A673 (cell line): ENCODE measurements at places on chromosomes 16 and 17. TPM values are rescaled to one million over a fixed set of nuclear protein-coding genes. Genes with fewer than 3 reads are reported as not detected.

SERPINF2 gene
- total RNA-seq = 0.28 and 0.37 TPM in 2 replicates

ZFHX3 gene
- total RNA-seq = 21.7 and 21.8 TPM in 2 replicates

DLX3 gene
- total RNA-seq = 0.20 TPM in 1 of 2 replicates, not detected in the other

DNA sequence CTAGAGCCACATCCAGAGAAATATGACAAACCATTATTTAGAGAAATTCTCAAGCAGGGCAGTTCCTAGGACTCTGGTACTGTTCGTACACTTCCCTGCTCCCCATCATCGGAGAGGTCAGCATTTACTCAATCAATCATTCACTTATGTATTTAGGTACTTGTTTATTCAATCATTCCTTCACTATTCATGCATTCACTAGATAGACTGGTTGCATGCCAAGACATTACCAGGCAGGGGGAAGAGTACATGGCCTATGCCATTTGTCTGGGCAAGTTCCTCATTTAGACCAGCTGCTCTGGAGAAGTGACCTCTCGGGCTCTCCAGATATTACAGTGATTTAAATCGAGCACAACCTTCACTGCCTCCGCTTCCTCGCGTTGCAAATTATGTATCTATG lies 603.4 kb downstream of the KCNJ2 start:
- no peak for DNase-seq

DNA sequence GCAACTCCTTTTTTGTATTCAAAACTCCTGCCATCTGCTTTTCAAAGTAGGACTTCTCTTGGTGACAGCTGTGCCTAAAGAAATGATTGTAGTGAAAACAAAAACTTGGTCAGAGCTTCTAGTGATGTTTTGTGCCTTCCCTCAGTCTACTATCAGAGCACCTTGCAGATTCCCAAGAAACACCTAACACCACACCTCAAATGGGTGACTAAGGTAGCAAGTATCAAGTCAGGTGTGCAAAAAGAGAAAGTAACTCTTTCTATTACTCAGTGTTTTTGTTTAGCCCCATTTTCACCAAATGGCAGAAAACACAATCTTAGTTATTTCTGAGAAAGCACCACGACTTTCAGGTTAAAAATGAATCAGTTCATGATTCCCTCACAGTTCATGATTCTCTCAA lies 2.0 kb upstream of the PMFBP1 start:
- DNase-seq = no peak

DNA sequence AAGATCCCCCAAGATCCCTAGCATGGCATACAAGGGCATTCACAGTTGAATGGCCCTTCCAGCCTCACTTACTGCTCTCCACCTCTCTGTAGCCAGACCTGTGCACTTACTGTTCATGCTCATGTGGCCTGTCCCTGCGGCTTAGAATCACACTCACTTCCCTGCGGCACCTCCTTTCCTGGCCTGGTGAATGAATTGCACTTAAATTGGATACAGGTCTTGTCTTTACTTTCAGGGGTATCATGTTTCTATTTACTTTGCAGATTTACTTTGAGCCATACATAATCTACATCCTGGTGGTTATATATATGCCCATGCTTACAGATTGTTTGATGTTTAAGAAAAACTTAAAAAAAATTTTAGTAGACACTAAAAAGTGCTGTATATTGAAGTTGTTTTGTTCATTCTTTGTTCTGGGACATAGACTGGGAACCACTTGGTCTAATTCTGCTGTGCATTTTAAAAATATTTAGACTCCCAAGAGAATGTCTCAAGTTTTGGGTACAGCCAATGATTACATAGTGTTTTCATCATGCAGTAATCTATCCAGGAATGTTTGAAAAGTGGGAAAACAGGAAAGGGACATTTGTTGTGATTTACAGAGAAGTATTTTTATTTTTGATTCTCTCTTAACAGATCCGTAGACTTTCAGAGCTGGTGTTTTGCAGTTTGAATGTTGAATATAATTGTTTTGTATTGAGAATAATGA lies 63.9 kb downstream of the NUP88 start:
- no peak for DNase-seq

GRCh38 chr16:12515746-12516145 lies 287.9 kb downstream of the CPPED1 start:
- no peak for DNase-seq

- no peak for DNase-seq
These were observed 80.0 kb downstream of the KCNJ18 start for GRCh38 chr17:21772321-21772720.
